ENCODE measurements at places on chromosomes 11 and 22.

DNA sequence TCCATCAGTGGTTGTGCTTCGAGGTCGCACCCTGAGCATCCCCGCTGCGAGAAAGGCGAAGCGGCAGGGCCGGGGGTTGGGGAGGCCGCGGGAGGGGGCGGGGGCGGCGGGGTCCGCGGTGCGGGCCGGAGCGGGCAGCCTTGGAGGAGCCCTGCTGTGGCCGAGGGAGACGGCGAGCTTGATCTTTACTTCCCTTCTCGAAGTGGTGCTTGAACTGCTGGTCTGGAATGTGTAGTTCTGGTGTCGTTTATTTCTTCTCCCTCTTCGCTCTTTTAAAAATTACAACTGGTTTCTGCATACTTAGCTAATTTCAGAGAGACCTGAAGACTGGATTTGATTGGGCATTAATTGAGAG is 1.1 kb downstream of the APLP2 start:
- no peak for DNase-seq

DNA sequence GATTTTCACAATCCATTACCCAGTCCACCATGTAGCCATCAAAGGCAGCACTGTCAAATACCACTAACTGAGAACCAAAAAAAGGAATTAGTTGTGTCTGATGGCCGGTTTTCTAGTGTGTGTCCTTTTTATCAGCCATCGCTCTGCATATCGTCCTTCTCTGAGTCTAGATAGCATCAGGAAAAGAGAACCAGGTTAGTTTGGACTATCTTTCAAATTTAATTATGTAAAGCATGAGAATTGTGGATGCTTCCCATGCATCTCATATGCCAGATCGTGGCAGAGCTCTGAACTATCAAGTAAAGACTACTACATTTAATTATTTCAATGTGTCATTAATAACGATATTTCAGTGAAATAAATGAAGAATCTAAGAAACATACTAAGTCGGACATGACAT is 691.9 kb downstream of the FAM181B start:
- no peak for DNase-seq

DNA sequence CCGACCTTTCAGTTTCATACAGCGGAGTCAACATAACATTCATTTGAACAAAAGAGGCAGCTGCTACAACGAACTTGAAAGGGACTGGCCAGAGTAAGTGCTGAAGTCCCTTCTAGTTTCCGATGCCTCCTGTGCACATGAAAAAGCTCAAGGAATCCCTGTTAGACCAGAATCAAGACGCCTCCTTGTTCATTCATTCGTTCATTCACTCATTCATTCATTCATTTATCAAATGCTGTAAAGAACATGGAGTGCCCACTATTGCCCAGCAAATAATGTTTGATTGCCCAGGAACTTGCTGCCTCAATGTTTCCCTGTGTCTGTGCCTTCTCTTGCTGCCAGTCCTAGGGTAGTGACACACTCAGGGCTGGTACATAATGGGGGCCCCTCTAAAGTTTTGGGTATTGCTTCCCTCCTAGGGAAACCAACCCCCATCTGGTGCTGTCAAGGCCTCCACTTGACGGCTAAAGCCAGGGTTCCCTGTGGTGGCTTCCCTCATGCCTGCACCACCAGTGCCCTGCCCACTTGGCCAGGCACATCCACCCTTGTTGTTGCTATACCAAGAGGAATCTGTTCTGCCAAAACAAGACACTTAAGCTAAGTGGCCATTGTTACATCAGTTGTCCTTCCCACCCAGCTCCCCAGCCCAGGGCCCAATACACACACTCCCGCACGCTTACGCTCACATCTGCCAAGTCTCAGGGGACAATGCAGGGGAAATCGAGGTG is 3.8 kb downstream of the TMPRSS13 start:
- DNase-seq, result no peak

GRCh38 chr22:28983190-28983589 is 78.4 kb downstream of the C22orf31 start:
- DNase-seq, result no peak

DNA sequence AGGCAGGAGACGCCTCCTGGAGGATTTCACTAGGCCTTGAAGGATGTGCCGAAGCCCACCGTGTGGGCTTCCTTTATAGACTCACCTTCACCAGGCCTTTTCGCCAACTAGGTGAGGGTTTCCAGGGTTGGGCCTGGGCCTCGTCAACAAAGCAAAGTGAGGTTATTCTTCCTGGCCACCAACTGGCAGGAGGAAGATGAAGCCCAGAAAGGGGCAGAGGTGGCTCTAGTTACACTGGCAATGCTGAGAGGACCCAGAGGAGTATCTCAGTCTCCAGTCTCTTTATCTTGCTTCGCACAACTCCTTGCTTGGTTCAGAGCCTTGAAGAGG is 404 bp upstream of the RELT start:
- DNase-seq, result no peak

DNA sequence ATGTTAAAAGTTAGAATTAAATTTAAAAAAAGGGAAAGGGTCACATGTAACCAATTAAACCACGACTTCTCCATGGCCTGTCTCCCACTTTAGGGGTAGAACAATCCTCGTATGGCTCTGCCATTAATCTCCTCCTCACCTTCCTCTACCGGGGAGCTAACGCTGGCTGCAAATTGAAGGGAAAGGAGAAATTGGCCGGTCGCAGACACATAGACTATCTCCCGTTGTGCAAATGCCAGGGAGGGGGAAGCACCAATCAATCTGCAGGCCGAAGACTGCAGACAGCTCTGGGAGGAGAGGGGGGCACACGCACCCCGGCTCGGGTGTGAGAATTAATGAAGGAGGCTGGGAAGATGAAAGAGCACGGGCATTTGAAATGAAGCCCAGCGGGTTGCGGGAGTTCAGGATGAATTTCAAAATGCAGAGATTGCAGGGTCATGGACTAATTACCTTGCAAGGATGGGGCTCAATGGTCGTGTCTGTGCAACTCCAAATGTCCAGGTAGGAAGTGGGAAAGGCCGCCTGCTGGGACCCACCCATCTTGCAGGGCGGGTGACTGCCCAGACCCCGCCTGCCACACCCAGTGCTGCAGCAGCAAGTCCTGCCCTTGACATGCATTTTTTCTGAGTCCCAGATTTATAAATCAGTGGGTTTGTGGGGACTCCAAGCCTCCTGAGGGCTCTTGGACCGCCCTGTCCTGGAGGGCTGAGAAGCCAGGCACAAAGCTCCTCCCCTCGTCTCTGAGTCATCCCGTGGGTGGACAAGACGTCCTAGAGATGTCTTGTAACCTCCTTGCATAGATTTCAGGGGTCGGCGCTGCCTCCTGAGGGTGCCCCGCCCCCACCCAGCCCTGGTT is 534.2 kb downstream of the TBC1D22A start:
- DNase-seq, result no peak

DNA sequence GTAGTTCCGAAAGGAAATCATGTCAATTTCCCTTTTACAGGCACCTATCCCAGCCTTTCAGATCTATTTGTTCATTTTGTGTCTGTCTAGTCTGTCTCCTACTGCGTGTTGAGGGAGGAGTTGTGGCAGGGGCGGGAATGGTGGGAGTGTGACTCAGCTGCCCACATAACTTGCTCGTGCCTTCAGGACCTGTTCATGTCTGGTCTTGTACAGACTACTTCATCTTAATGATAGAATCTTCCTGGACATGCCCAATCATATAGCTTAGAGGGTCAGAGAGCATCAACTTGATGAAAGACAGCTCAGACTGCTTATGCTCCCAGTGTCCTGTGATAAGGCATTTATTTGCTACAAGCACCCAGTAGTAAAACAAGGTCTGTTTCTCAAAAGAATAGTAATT is 61.0 kb upstream of the BIRC3 start:
- no peak for DNase-seq

GRCh38 chr11:34339149-34340064 is 18.4 kb downstream of the ABTB2 start:
- DNase-seq, result no peak

- DNase-seq, result no peak
These were observed 293.3 kb upstream of the MPPED2 start for GRCh38 chr11:30879322-30880005.

GRCh38 chr11:94814272-94814976 is 46.3 kb downstream of the AMOTL1 start:
- DNase-seq, result no peak

GRCh38 chr22:35312198-35313059 is 12.7 kb downstream of the TOM1 start:
- DNase-seq, result peak; percentile 75
